Fibroblast of the aortic adventitia (primary cell): ENCODE measurements at places on chromosomes 1 and 21. TPM values are rescaled to one million over a fixed set of nuclear protein-coding genes. Genes with fewer than 3 reads are reported as not detected.

C1orf185 gene
- total RNA-seq, result not detected in 2 replicates

B3GALT2 gene
- total RNA-seq, result 0.18 and 1.2 TPM in 2 replicates

SPATA46 gene
- not detected in 2 replicates for total RNA-seq

PTAFR gene
- under 0.01 and 0.65 TPM in 2 replicates for total RNA-seq

UTS2 gene
- not detected in 2 replicates for total RNA-seq
